Activated T-cell treated with anti-CD3 and anti-CD28 coated beads, Interleukin-2, amount 50 U/mL, for 72 hours (primary cell): ENCODE measurements at places on chromosomes 3 and 15. TPM values are rescaled to one million over a fixed set of nuclear protein-coding genes. Genes with fewer than 3 reads are reported as not detected.

Gene CAMKV
- 0.50 TPM for total RNA-seq

Gene C3orf49
- total RNA-seq = not detected

Gene LSAMP
- not detected for total RNA-seq

Gene CORO2B
- not detected for total RNA-seq

Gene PPARG
- 1.4 TPM for total RNA-seq

Gene NRG4
- total RNA-seq = not detected

GRCh38 chr3:42906070-42906847 lies at the start of gene ZNF662:
Gene ZNF662 (plus strand): TSS chr3:42906142. CDS start chr3:42908115, 1,973 bp downstream.
- peaks cover 21% of the 10 kb centered on the region for H3K36me3 ChIP-seq
- DNase-seq = peak; percentile 57
- H3K27me3 ChIP-seq = peaks cover 33% of the 10 kb centered on the region
- H3K27ac ChIP-seq = peak within 1 kb of the TSS; percentile 4
- peak within 1 kb of the TSS; percentile 67 for H3K4me3 ChIP-seq
- peaks cover 15% of the 10 kb centered on the region for H3K4me1 ChIP-seq

GRCh38 chr3:159919873-159920272 lies 68.8 kb upstream of the IL12A start:
- no peak overlapping the region for H3K27ac ChIP-seq
- no peak for DNase-seq
- no peaks in the 10 kb centered on the region for H3K4me1 ChIP-seq
- no peaks in the 10 kb centered on the region for H3K36me3 ChIP-seq
- peaks cover 11% of the 10 kb centered on the region for H3K27me3 ChIP-seq

GRCh38 chr3:123119802-123120201 lies 53.0 kb downstream of the PDIA5 start:
- DNase-seq = no peak
- no peak overlapping the region for H3K27ac ChIP-seq
- H3K4me1 ChIP-seq = no peaks in the 10 kb centered on the region
- no peaks in the 10 kb centered on the region for H3K36me3 ChIP-seq
- H3K4me3 ChIP-seq = no peak overlapping the region
- no peaks in the 10 kb centered on the region for H3K27me3 ChIP-seq

DNA sequence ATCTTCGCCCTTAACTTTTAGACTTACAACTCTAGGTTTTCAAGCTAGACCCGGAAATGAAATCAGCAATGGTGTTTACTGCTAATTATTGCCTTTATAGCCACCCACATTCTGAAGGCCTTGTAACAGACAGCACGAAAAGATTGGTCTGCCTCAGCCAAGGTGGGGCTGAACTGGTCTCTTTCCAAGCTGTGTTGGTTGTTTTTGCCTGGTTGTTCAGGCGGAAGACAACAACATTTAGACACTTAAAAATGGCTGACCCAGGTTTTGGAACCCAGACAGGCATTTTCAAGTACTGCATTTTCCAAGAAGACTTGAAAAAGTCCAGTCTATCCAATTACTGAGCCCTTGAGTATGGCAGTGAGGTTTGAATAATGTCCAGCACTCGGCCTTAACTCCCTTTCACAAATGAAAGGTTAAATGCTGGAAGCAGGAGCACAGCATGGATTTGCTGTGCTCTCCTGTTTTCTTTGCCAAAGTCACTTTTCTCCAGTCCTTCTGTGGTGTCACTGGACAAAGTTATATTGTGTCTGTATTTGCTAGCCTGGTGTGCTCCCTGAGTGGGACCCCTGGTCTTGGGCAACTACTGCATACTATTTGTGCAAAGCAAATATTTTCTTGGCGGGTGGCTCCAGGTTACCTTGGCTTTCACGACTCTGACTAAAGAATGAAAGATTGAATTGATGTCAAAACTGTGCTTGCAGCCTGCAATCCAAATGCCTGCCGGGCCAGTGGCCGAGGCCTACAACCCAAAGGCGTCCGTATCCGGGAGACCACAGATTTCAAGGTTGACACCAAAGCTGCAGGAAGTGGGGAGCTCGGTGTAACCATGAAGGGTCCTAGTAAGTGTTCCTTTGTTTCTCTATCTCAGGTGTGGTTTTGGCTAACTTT lies 93.5 kb downstream of the FLNB start:
- H3K4me3 ChIP-seq = no peak overlapping the region
- H3K27ac ChIP-seq = no peak overlapping the region
- H3K27me3 ChIP-seq = no peaks in the 10 kb centered on the region
- peaks cover 2% of the 10 kb centered on the region for H3K36me3 ChIP-seq

- no peak for DNase-seq
- H3K4me3 ChIP-seq = no peak overlapping the region
- H3K4me1 ChIP-seq = no peaks in the 10 kb centered on the region
- no peak overlapping the region for H3K27ac ChIP-seq
Observed at GRCh38 chr3:124393340-124393739, 336.9 kb upstream of the UMPS start.

DNA sequence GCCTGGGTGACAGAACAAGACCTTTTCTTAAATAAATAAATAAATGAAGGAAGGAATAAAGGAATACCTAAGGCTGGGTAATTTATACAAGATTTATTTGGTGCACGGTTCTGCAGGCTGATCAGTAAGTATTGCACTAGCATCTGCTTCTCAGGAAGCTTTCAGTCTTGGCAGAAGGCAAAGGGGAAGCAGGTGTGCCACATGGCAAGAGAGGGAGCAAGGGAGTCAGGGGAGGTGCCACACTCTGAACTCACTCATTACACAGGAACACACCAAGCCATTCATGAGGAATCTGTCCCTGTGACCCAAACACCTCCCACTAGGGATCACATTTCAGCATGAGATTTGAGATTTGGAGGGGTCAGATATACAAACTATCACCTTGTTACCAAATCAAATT lies 56.4 kb downstream of the PRKCI start:
- H3K4me1 ChIP-seq = peaks cover 30% of the 10 kb centered on the region
- DNase-seq = no peak
- H3K27ac ChIP-seq = no peak overlapping the region
- H3K36me3 ChIP-seq = no peaks in the 10 kb centered on the region

GRCh38 chr15:76793162-76793561 lies 112.0 kb downstream of the SCAPER start:
- DNase-seq = no peak
- H3K27me3 ChIP-seq = no peaks in the 10 kb centered on the region
- H3K27ac ChIP-seq = no peak overlapping the region
- peaks cover 6% of the 10 kb centered on the region for H3K36me3 ChIP-seq
- H3K4me1 ChIP-seq = no peaks in the 10 kb centered on the region

GRCh38 chr15:97009031-97009431 lies 678.5 kb downstream of the NR2F2 start:
- no peaks in the 10 kb centered on the region for H3K36me3 ChIP-seq
- no peaks in the 10 kb centered on the region for H3K27me3 ChIP-seq
- no peaks in the 10 kb centered on the region for H3K4me1 ChIP-seq
- no peak for DNase-seq
- no peak overlapping the region for H3K27ac ChIP-seq
- H3K4me3 ChIP-seq = no peak overlapping the region

DNA sequence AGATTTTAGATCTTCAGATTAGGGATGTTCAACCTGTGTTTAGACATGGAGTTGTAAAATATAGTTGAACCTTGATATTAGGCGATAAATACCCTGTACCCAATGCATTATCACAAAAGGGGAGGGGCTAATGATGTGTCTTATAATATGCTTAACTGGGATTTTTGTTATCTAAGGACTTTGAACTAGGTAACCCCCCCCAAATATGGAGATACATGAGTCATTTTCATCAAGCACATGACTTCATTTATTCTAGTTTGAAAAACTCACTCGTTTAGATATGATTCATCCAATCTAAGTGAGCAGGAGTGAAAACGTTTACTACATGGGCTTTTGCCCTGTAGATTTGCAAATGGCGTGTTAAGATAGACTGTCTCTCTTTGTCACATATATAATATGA lies 212.4 kb downstream of the IL5RA start:
- H3K4me1 ChIP-seq = no peaks in the 10 kb centered on the region
- H3K27me3 ChIP-seq = peaks cover 4% of the 10 kb centered on the region
- H3K27ac ChIP-seq = no peak overlapping the region
- no peak overlapping the region for H3K4me3 ChIP-seq
- H3K36me3 ChIP-seq = no peaks in the 10 kb centered on the region

DNA sequence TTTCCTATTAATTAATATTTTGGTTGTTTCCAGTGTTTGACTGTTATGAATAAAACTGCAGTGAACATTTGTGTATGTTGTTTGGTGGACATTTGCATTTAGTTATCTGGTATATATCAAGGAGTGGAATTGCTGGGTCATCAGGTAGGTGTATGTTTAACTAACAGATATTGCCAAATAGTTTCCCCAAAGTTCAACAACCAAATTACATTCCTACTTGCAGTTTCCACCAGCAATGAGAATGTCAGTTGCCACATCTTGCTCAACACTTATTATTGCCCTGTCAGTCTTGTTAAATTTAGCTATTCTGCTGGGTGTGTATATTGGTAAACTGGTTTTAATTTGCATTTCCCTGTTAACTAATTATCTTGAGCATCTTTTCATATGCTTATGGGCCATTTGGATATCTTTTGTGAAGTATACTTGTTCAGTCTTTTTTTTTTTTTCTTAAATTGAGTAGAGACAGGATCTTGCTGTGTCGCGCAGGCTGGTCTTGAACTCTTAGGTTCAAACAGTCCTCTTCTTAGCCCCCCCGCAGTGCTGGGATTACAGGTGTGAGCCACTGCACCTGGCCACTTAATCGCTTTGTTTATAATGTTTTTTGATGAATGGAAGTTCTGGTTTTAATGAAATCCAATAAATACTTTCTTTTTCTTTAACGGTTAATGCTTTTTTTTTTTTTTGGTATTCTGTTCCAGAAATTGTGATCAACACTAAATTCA lies 7.9 kb downstream of the FEM1B start:
- H3K27ac ChIP-seq = peak overlapping the region; percentile 38
- peaks cover 69% of the 10 kb centered on the region for H3K4me1 ChIP-seq
- no peak overlapping the region for H3K4me3 ChIP-seq
- no peaks in the 10 kb centered on the region for H3K27me3 ChIP-seq
- H3K36me3 ChIP-seq = peaks cover 8% of the 10 kb centered on the region

- no peak overlapping the region for H3K27ac ChIP-seq
- no peak overlapping the region for H3K4me3 ChIP-seq
- no peak for DNase-seq
- H3K36me3 ChIP-seq = no peaks in the 10 kb centered on the region
- peaks cover 17% of the 10 kb centered on the region for H3K4me1 ChIP-seq
Observed at GRCh38 chr15:42911058-42911592, 9.5 kb downstream of the TTBK2 start.

- H3K36me3 ChIP-seq = no peaks in the 10 kb centered on the region
- H3K27ac ChIP-seq = no peak overlapping the region
- H3K4me1 ChIP-seq = no peaks in the 10 kb centered on the region
- peaks cover 14% of the 10 kb centered on the region for H3K27me3 ChIP-seq
Observed at GRCh38 chr15:70376929-70377691, 279.4 kb upstream of the TLE3 start.

- H3K27me3 ChIP-seq = no peaks in the 10 kb centered on the region
- peak overlapping the region; percentile 72 for H3K4me3 ChIP-seq
- no peak for DNase-seq
- no peaks in the 10 kb centered on the region for H3K36me3 ChIP-seq
Observed at GRCh38 chr3:56868706-56869105, 67.0 kb upstream of the ARHGEF3 start.

- DNase-seq = no peak
- no peaks in the 10 kb centered on the region for H3K27me3 ChIP-seq
- no peaks in the 10 kb centered on the region for H3K4me1 ChIP-seq
Observed at GRCh38 chr3:132997404-132998185, 40.6 kb upstream of the TMEM108 start.

GRCh38 chr3:54573858-54574257 lies 354.0 kb downstream of the LRTM1 start:
- H3K4me3 ChIP-seq = no peak overlapping the region
- no peaks in the 10 kb centered on the region for H3K4me1 ChIP-seq
- H3K27ac ChIP-seq = no peak overlapping the region
- H3K36me3 ChIP-seq = no peaks in the 10 kb centered on the region

DNA sequence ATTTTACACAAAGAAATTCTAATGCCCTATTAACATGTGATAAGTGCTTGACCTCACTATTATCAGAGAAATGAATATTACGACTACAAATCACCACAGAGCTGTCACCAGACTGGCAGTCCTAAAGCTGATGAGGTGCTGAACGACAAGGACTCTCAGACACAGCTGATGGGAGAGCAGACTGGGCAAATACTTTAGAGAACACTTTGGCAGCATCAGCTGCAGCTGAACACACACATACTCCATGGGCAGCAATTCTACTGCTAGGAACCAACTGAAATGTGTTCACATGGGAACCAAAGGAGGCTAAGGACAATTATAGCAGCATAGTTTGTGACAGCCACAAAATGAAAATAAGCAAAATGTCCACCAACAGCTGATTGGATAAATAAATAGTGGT lies 45.5 kb downstream of the SUSD5 start:
- no peaks in the 10 kb centered on the region for H3K27me3 ChIP-seq
- no peak overlapping the region for H3K27ac ChIP-seq
- H3K36me3 ChIP-seq = no peaks in the 10 kb centered on the region

DNA sequence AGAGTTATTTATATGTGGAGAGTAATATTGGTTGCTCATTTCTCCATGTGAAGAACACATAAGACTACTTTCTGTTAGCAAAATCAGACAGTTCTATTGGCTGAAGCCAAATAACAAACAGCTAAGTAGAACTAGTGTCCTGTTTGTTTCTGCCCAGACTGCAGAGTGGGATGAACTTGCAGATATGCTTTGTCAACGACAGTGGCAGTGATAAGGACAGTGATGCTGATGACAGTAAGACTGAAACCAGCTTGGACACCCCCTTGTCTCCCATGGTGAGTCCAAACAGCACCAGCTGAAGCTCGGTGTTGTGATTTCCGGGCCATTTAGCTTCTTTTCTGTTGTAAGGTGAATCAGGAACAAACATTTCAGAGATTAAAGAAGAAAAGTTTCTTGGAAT lies 102.6 kb upstream of the IL12A start:
- no peaks in the 10 kb centered on the region for H3K36me3 ChIP-seq
- H3K27ac ChIP-seq = no peak overlapping the region
- H3K27me3 ChIP-seq = peaks cover 19% of the 10 kb centered on the region
- no peak for DNase-seq
- no peaks in the 10 kb centered on the region for H3K4me1 ChIP-seq
- no peak overlapping the region for H3K4me3 ChIP-seq

- no peak overlapping the region for H3K4me3 ChIP-seq
- no peak for DNase-seq
- no peak overlapping the region for H3K27ac ChIP-seq
- H3K27me3 ChIP-seq = no peaks in the 10 kb centered on the region
Observed at GRCh38 chr3:185540695-185541094, 11.7 kb downstream of the LIPH start.

GRCh38 chr3:134854254-134854653 lies 59.2 kb downstream of the EPHB1 start:
- DNase-seq = no peak
- H3K27ac ChIP-seq = no peak overlapping the region
- peaks cover 9% of the 10 kb centered on the region for H3K4me1 ChIP-seq
- peaks cover 12% of the 10 kb centered on the region for H3K27me3 ChIP-seq
